ENCODE measurements at places on chromosomes 12 and 14.

- DNase-seq: no peak
These were observed 27.0 kb upstream of the EID3 start for GRCh38 chr12:104276273-104277131.

GRCh38 chr14:78469947-78470346, 299.8 kb downstream of the NRXN3 start:
- DNase-seq: no peak

GRCh38 chr14:27199272-27199671, 601.4 kb upstream of the NOVA1 start:
- DNase-seq: no peak

DNA sequence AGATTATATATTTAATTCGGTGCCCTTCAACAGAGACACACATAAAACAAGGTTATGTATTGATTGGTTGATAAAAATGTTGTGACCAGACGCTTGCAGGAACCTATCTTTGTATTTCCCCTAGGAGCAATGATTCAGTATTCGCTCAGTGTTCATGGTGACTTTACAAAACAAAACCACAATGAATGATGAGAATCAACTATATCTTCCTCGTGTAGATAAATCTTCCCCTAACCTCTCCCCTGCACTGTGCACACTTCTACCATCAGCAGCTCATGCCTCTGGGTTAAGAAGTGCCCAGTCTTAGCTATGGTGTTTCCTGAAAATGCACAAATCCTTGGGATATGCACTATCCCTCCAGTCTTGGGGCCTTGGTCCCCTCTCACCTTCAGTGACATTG, 16.3 kb downstream of the RIN3 start:
- DNase-seq: no peak

DNA sequence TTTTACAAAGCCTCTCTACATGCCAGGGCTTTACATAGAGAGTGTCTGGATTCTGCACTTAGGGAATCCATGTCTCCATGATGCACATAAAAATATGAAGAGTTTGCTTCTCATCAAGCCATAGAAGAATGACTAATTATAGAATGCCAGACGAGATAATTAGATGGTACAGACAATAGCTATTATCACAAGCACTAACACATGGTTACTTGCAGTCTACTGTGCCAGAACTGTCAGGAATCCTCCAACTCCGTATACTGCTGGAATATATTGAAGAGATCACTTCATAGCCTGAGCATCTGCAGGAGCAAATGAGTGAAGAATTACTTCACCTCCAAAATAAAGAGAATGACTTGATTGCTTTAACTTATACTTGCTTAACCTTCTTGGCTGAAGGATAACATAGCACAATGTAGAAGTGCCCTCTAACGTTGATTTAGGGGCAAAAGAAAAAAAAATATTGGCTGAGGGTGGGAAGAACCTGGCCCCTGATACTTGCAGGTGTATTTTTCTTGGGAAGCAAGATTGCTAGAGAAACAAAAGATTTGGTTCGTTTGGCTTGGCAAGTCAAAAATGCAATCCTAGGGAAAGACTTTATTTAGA, 272.8 kb upstream of the FAR2 start:
- DNase-seq: no peak

GRCh38 chr12:132525011-132525832, 35.3 kb downstream of the FBRSL1 start:
- DNase-seq: no peak

GRCh38 chr14:64191756-64192155, 102.4 kb downstream of the ESR2 start:
- DNase-seq: no peak

GRCh38 chr12:26566675-26567074, 266.3 kb downstream of the ITPR2 start:
- DNase-seq: no peak

DNA sequence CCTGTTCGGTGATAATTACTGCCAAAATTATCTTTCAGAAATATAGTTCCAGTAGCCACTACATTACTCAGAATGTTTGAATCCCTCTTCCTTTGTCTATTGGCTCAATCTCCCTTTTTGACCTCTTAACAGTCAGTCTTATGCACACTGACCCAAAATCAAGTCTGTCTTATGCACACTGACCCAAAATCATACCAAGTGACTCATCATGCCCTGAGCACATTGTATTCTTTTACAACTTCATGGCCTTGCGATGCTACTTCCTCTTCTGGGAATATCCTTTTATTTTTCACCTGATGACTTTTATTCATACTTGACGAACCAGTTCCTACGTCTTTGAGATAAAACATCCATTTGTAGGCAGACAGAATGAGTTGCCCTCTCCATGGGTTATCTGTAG, 182.3 kb downstream of the NPAS3 start:
- no peak for DNase-seq

GRCh38 chr14:93396456-93396855, 34.3 kb upstream of the UNC79 start:
- DNase-seq: no peak

GRCh38 chr12:94031763-94032162, 116.6 kb upstream of the PLXNC1 start:
- DNase-seq: no peak

DNA sequence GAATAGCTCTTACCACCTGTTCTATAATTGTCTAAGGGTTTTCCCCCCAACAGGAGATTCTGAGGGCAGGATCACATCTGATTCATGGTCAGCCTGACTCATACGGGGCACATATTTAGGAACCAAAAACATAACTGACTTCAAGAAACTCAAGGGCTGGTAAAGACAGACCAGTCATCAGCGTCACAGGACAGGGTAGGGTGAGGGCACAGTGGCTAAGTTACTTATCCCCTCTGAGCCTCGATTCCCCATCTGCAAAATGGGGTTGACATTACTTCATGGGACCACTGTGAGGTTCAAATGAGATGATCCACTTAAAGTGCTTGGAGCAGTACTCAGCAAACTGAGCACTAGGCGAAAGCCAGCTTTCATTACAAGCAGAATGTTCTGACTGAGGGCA, 606 bp downstream of the CINP start:
- DNase-seq: no peak

DNA sequence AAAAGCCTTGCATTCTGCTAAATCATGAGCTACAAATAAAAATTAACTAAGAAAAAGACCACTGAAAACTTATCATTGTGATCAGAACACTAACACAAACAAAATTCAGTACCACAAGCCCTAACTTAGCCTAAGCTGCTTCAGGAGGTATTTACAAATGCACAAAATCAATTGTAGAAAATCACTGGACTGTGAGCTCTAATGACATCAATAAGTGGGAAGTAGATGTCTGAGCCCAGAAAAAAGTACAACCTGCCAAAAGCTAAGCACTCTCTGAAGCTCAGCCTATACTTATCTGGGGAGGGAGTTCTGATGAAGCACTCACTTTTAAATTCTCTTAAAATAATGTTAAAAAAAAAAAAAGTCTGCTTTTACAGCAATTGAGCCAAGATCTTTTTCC, 92.9 kb downstream of the SLCO1B1 start:
- no peak for DNase-seq

DNA sequence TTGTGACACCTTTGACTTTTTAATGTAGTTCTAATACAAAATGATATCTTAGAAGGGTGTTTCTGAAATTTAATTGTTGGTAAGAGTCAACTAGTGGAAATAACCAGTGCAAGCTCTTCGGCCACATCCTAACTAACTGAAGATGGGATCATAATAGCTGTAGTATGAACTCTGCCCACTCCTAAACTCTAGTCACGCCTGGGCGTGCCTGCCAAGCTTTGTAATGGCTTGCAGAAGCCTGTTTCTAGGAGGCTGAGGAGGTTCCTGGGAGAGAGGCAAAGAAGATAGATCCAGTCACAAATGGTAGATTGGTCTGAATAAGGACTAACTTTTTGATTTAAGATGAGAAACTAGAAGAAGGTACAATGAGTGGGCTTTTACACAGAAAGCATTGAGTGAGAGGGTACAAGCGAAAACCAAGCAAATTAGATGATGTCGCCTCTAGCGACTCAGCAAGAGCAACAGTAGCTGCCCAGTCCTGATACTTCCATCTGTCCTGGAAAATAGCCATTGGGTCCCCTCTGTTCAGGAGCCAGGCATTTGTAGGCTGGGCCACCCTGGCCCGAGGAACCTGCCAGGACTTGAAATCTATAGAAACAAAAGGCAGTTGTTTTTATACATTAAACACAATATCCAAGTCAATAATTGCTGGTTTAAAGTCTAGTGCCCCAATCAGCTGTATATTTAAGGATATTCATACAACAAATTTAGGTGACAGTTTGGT, 148.8 kb downstream of the SLC38A4 start:
- DNase-seq: no peak

GRCh38 chr12:2295941-2296461, 243.2 kb downstream of the CACNA1C start:
- DNase-seq: no peak

DNA sequence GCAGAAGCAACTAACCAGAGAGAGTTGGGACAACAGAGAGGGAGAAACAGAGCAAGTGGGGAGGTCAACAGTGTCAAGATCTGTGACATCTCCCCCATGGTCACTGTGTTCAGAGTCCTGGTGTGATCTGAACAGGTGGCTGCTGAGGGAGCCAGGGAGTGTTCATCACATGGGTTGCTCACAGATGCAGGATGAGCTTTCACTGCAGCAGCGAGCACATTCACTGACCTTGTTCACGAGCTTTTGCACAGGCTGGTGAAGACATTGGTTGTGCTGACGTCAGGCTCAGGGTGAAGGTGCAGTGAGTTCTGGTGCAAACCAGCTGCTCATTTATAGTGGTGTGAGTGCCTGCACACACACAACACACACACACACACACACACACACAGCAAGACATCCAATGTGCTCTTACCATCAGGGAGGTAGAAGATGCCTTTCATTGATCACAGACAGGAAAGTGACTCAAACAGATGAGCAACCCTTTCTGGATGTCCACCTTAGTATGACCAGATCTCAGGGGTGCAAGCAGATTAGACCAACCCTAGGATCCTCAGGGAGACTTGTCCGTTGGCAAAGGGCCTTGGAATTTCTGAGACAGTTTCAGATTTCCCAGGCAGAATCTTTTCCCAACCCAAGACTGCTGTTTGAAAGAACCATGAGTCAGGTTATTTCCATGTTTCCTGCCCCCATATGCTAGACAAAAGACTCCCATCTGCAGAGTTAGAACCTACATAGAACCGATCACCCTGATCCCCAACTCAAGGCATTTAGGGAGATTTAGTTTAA, 44.3 kb upstream of the OR10AD1 start:
- no peak for DNase-seq

- DNase-seq: no peak
These were observed 31.9 kb downstream of the SERPINA3 start for GRCh38 chr14:94644102-94644535.

DNA sequence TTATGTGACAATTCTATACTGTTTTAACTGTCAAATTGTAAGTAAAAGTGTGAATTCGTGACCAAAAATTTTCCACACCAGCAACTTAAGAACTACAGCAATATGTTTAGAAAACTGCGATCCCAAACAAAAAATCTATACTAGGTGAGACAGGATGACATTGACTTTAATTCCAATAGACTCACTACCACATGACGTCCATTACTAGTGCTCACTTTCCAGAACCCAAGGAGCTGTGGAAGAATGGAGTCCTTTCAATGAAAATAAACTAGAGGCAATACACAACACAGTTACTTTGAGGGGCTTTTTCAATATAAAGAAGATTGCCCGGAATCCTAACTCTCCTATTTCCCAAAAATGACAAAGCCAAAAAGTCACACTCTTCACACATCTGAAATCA, 1.4 kb downstream of the EPS8 start:
- no peak for DNase-seq

DNA sequence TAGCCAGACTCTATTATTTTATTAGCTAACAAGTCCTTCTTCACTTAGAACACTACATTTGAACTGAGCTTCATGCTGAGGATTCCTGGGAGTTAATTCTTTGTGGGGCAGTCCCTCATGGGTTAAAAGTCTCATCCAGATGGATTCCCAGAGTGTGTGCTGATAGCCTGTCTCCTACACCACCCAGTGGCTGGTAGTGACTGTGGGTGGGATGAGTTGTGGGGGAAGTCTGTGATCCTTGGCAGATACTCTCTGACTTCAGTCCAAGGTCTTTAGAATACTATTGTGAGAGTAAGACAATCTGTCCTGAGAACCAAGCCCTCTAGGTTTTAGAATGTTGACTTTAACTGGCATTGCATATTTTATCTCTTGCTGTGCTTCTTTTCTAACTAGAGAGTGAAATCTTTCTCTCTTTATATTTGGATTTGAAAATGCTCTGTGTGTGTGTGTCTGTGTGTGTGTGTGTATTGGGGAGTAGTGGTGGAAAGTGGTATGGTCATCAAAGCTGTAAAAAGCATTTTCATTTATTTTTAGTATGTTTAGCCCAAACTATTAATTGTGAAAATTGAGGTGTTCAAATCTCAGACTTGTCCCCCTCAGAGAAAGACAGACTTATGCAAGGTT, 37.3 kb downstream of the AKAP6 start:
- no peak for DNase-seq

DNA sequence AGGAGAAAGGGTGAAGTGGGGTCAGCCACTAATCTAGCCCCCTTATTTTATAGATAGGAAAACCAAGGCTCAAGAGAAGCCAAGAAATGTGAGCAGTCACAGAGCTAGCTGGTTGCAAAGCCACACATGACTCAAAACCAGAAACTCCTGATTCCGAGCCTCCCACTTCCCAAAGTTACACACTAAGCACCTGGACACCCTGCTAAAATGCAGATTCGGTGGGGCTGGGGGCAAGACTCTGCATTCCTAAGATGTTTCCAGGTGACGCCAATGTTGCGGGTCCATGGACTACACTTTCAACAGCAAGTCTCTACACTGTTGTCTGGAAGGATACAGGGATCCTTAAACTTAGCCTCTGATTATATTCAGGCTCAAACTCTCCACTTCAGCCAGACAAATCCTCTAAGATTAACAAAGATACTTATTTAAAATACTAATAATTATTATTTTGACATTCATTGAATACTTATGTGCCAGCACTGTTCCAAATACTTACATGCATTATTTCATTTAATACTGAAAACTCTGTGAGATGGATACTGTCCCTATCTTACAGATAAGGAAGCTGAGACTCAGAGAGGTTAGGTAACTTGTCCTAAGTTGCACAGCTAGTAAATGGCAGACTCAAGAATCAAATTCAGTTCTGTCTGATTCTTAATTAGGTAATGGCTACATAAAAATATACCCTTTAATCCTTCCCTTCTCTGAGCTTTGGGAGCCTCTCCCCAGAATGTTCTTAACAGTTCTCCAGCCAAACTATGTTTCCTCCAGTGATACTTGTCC, 81.4 kb downstream of the CRACR2A start:
- no peak for DNase-seq

DNA sequence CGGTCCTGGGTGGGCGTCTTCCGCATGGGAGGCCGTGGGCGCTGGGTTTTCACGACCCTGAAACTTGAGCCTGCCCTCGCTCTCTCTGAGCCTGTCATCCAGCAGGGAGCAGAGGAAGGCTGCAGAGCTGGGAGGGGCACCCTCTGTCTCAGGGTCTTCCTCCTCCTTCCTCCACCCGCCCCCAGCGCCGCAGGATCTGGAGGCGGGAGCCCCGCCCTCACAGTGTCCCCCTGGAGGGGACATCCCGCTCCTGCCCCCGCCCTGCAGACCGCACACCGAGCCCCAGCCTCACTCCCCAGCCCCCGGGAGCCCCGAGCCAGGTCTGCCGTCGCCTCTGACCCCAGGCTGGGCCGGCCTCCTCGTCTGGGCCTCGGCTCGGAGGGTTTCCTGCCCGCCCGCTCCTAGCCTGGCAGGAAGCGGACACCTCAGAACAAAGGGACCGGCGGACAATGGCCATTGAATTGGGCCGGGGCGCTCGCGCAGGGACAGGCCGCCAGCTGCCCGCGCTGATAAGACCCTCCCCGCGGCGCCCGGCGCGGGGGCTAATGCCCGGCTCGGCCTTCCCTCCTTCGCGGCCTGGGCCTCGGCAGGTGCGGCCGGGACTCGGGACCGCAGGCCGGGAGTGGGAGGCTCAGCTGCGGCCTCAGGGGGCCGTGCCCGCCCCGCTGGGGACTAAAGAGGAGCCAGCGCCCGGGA, 15.3 kb upstream of the NUDT14 start:
- no peak for DNase-seq
